GM23248 (cell line): ENCODE measurements at places on chromosomes 3 and 15.

DNA sequence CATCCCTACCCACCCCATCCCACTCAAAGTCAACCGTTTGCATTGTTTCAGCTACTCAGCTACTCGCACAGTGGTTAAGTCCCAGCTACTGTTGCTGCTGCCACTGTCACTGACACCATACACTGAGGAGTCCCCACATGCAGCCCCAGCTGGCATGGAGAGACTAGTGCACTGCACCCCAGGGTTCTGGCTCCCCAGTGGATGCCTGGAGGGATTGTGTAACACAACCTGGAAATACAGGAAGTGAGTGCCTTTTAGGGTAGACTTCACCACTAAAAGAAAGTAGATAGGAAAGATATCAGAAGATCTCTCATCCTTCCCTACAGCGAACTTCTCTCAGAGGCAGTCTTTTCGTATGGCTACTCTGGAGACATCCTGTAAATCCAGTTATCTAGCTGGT lies 169.2 kb upstream of the STRIT1 start:
- no peak for DNase-seq

GRCh38 chr3:155233213-155233612 lies 60.3 kb downstream of the STRIT1 start:
- peak; percentile 95 for DNase-seq

GRCh38 chr3:39166134-39166710 lies 12.8 kb upstream of the CSRNP1 start:
- peak; percentile 94 for DNase-seq

DNA sequence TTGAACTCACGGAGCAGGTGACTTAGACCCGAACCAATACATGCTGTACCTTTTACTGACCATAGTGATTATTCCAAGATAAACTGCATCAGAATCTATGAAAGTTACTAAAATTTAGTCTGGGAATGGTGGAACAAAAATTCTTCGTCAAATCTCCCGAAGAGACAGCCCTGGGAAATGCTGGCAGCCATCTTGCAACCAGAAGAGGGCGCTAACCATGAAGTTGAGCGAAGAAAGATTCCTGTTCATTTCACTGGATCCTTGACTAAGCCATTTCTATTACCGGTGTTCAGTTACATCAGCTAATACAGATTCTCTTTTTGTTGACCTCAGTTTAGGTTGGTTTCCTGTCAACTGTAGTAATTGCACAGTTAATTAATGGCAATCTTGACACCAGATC lies 199.6 kb downstream of the SLC9A9 start:
- peak; percentile 40 for DNase-seq

GRCh38 chr3:24470277-24470676 lies 24.4 kb downstream of the THRB start:
- DNase-seq, result no peak

DNA sequence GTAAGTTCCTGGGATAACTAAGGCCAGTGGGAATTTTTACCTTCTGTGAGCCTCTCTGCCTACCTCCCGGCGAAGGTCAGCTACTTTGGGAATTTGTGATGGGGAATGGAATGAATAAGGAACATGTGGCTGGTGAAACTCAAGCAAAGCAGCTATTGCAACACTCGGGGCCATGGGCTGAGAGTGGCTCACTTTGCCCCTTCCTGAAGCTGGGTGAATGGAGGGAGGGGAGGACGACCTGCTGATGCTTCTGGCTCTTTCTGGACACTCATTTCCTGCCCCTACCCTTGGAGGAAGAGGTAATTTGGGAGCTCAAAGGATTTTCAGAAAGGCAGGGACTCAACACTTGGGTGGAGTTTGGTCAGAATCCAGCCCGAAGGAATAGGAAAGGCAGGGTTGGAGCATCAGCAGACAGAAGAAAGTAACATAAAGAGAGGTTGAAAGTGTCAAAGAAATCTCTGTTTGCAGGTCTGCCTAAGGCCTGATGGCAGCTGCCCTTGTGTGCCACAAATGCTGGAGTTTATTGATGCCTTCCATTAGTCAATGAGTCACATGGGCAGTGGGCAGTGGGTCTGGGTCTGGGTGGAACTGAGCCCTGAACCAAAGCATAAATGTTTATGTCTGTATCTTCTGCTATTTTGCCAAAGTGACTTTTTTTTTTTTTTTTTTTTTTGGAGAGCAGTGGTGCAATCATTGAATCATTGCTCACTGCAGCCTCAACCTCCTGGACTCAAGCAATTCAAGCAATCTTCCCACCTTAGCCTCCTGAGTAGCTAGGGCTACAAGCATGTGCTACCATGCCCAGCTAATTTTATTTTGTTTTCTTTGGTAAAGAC lies 12.4 kb downstream of the LAMP3 start:
- peak; percentile 38 for DNase-seq

GRCh38 chr3:88219138-88219792 lies 69.5 kb downstream of the C3orf38 start:
- DNase-seq, result peak; percentile 75

- peak; percentile 70 for DNase-seq
These were observed 4.0 kb downstream of the FBXL22 start for GRCh38 chr15:63601026-63601703.

DNA sequence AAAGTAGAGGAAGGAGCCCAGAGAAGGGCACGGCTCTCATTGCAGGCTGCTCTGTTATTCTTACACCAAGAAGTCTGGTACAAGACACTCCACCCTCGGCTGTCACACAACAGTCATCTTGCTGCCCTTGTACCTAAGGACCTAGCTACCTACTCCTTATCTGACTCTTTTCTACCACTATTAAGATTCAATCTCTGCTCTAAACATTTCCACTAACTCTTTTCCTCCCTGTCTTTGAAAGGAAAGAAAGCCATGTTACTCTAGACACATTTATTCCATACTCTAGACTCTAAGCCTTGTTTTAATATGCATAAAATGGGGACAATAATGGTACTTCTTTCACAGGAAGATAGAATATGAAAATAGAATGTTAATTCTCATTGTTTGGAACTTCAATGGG lies 73.3 kb upstream of the C3orf49 start:
- DNase-seq, result no peak

DNA sequence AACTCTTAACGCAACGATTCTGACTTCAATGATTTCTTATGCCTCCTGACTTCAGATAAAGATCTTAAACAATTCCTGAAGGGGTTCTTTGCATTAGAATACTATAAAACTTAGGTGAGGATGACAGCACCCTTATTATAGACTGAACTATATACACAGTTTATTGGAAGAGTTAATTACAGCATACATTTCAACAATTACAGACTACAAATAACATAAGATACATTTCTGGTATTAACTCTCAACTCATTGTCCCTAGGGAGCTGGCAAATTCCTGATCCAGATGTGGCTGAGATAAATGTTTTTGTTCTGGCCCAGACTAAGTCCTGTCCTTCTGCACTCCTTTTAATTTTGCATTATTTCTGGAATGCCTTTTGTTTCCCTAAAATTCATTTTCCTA lies 155.5 kb upstream of the TMC3 start:
- peak; percentile 5 for DNase-seq

DNA sequence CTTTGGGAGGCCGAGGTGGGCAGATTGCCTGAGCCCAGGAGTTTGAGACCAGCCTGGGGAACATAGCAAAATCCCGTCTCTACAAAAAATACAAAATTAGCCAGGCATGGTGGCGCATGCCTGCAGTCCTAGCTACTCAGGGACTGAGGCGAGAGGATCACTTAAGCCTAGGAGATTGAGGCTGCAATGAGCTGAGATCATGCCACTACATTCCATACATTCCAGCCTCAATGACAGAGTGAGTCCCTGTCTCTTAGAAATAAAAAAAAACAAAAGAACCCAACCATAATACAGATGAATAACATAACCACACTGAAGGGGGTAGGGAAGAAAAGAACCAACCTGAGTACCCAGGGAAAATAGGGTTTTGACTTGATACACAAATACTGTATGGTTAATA lies 19.7 kb upstream of the CGNL1 start:
- peak; percentile 62 for DNase-seq

- peak; percentile 5 for DNase-seq
These were observed 70.7 kb downstream of the SOX2 start for GRCh38 chr3:181782306-181782954.
